ENCODE measurements at places on chromosomes 5 and 9.

- no peak for DNase-seq
Observed at GRCh38 chr5:73858054-73858453, 232.1 kb downstream of the ARHGEF28 start.

GRCh38 chr5:56534102-56534829, 281.1 kb upstream of the MAP3K1 start:
- no peak for DNase-seq

DNA sequence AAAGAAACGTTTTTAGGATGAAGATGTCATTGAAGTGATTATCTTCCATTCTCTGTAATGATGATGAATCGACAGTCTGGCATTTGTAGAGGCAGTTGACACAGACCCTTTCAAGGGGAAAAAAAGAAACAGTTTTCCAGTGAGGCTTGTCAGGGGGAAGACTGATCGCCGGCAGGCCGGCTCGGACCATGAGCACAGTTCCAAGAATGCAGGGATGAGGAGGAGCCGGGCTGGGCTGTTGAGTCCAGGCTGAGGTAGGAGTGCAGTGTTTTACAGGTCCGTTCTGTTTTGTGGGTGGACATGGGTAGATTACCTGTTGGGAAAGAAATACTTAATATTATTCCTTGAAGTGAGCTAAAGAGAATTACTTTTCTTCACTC, 194.6 kb downstream of the AOPEP start:
- no peak for DNase-seq

DNA sequence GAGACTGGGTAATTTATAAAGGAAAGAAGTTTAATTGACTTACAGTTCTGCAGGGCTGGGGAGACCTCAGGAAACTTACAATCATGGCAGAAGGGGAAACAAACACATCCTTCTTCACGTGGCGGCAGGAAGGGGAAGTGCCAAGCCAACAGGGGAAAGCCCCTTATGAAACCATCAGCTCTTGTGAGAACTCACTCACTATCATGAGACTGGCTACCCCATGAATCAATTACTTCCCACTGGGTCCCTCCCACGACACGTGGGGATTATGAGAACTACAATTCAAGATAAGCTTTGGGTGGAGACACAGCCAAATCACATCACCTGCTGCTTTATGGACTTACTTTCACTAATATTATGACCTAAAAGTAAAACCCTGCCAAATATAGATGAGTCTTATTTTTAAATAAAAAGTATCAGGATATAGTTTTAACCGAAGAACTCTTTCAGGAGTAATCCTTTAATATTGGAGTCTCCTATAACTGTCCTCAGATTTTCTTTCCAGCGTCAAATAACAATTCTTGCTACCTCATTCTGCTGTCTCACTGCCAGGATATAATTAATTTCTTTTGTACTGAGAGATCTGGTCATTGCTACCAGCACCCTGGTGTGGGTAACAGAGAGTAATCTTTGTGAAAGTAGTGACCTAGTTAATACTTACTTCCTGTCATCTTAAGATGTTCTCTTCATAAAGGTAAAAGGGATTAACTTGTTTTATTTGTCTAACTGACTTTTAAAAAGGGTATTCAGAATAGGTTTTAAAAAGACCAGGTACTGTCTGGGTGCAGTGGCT, 68.6 kb downstream of the NLN start:
- DNase-seq: peak; percentile 4

DNA sequence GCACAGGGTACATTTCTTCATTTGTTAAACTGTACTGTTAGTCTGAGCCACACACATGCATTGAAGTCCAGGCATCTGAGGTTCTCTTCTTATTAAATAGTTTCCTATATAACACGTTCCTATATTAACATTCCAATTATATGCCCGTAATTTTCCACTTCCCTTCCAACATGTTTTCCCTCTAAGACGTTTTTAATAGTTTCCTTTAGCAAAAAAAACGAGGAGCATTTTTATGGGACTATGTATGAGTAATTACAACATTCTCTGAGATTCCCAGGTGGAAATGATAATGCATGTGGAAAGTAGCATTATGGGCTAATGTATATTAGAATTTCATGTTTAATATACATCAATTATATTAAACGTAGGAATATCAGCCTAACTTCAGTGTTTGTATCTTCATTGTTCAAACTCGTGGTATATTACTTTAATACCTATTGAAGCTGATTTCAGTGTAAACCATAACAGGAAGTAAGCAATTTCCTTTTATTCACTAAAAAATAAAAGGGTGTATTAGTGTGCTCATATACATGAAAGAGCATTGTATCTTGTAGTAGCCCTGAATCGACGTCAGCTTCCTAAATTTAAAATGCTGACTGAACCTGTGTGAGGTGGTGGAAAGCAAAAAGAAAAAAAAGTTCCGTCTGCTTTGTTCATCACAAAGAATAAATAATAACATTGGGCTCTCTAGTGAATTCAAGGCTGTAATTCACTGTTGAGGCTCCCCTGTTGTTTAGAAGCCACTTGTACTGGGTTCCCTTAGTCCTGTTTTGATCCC, 11.3 kb downstream of the SMARCA2 start:
- DNase-seq: no peak

DNA sequence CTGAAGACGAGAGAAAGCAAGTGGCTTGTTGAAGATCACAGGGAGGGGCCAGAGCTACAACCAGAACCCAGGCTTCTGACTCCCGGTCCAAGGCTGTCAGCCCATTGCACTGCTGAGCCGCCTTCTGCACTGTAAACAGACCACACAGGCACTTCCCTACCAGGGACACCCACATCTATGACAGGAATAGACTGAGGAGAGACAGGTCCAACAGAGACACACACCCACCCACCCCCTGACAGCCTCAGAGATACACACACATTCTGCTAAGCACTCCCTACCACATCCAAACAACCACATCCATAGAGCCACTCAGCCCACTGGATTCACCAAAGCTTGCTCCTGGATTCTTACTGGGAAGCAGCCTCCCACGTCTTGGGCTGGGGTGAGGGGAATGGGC, 23.0 kb upstream of the MYORG start:
- no peak for DNase-seq

DNA sequence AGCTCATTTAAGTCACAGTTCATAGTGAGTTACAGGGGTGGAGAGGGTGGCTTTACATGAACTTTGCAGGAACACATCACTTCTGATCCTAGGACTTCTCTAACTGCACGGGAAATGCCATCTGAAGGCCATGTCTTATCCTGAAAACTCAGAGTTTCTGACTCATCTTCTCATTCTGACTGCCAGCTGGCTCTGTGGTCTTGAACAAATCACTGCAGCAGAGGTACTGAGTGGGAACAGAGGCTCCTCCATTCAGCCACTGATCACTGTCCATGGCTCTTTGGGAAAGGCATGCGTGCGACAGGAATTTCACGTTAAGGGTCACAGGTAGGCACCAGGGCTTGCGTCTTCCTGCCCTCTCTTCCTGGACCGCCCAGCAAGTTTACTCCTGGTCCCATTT, 114.6 kb upstream of the LRRTM2 start:
- no peak for DNase-seq

- DNase-seq: no peak
Observed at GRCh38 chr5:33933723-33934169, 2.4 kb upstream of the RXFP3 start.

DNA sequence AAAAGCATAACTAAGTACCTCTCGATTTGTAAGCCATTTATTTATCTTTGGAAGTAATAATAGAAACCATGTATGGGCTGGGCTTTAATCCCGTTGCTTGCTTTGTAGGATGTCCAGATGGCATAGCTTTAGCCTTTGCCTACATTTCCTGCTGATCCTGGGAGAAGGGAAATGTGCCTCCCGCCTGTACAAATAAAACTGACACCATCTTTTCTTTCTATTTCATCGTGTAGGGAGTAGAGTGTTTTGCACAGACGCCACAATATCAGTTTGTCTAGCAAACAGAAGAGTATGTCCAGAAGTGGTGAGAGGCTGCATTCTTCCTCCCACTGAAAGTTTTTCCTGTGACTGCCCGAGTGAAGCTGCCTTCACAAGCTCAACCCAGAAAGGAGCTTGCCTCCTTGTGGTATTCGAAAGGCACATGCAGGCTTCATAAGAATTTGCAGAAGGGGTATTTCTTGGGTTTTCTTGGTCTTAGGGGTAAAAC, 24.7 kb upstream of the TJP2 start:
- DNase-seq: no peak

DNA sequence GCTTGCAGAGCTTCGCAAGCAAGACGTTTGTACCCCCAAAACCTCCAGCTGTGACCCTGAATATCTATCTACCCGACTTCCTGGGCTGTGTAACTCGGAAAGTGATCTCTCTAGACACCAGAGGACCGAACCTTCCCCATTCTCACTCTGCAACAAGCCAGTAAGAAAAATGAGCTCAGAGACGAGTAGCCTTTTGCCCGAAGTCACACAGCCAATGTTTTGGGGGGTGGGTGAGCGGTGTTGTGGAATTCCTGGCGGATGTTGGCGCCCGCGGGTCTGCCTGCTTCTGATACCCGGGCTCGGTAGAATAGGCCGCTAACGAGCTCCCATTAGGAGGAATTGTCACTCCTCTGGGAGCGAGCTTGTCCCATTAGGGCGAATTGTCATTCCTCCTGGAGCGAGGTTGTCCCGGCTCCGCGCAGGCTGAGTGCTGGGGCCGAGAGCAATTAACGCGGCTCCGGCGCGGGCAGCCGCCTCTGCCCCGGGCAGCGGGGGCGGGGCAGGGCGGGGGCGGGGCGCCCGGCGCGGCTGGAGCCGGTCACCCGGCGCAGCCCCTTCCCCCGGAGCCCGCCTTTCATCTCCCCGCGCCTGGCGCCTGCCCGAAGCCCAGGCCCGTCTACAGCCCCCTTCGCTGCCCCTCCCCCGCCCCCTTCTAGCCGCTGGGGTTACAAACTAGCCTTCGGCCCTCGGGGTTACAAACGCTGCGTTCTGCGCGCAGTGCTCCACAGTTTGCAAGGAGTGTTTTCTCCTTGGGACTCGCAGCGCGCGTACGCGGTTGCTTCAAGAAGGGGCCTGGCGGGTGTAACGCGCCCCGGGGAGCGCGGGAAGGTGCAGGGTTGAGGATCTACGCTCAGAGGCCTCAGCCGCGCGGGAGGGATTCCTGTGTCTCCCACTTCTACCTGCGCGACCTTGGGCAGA, 3.5 kb upstream of the MSX2 start:
- DNase-seq: no peak

Measured in stimulated activated CD8-positive, alpha-beta memory T cell treated with anti-CD3 and anti-CD28 coated beads, Interleukin-4, amount 100 ng/mL, for 1 hour (primary cell).